ENCODE measurements at places on chromosomes 12 and 14. TPM values are rescaled to one million over a fixed set of nuclear protein-coding genes. Genes with fewer than 3 reads are reported as not detected.

DNA sequence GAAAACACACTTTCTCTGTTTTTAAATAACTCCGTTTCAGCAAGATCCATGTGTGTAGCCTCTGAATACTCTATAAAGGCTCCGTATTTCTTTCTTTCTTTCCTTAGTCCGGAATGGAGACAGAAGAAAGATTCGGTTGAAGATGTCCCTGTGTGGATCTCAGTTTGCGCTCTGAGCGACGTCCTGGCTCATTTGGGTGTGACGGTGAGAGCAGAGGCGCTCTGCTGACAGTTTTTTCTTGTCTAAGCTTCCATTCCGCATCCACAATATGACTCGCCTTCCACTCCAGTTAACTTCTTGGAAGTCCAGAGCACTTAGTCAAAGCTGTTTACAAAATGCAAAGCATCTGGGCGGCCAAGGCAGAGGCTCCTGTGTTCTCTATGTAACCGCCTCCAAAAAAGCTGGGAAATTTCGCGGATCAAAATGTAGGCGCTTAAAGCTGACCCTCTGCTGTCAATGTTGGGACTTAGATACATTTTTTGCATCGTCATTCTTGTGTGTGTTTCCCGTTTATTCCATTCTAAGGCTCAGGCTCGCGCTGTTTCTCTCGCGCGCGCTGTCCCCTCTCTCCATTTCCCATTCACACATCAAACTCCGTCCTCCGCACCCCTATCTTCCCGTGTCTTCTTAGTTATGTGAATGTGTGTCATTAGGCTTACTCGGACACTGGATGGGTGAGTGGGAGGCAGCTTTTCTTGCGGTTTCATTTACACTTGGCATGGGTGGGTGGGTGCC, 880 bp upstream of the FLRT2 start:
- no peak for DNase-seq

- DNase-seq: no peak
Observed at GRCh38 chr14:37590428-37591139, 4.5 kb downstream of the FOXA1 start.

IL31 gene
- total RNA-seq: not detected

SYT1 gene
- total RNA-seq: 0.67 TPM

Measured in upper lobe of left lung (tissue), 6 donors.